ENCODE measurements at places on chromosomes 6 and 20. TPM values are rescaled to one million over a fixed set of nuclear protein-coding genes. Genes with fewer than 3 reads are reported as not detected.

Gene EYA4
- 23.3 TPM for total RNA-seq

Gene ATP9A
- total RNA-seq, result 18.3 TPM

Gene HLA-DMB
- 9.5 TPM for total RNA-seq

Gene JPH2
- total RNA-seq, result 166 TPM

Gene UST
- 2.3 TPM for total RNA-seq

Gene PIGU
- 17.1 TPM for total RNA-seq

Gene RNASET2
- 16.9 TPM for total RNA-seq

Gene KIAA0408
- total RNA-seq, result 0.30 TPM

Gene UQCC2
- total RNA-seq, result 256 TPM

Gene CDH22
- 0.69 TPM for total RNA-seq

Gene RAMACL
- total RNA-seq, result 2.0 TPM

Gene BNIP5
- total RNA-seq, result not detected

Gene STX7
- 63.2 TPM for total RNA-seq

Gene SLC16A10
- total RNA-seq, result 12.6 TPM

Gene ARHGAP18
- 3.9 TPM for total RNA-seq

Gene C6orf132
- 1.8 TPM for total RNA-seq

Gene CLPSL1
- not detected for total RNA-seq

Gene NR2E1
- total RNA-seq, result not detected

Gene SLC22A7
- not detected for total RNA-seq

Gene PLAGL1
- 10.0 TPM for total RNA-seq

Gene ACTL10
- total RNA-seq, result 0.37 TPM

Gene DPPA5
- not detected for total RNA-seq

Gene ABHD16B
- total RNA-seq, result not detected

Gene SLC24A3
- 0.77 TPM for total RNA-seq

Gene TFAP2A
- 0.52 TPM for total RNA-seq

Gene CST4
- not detected for total RNA-seq
